ENCODE measurements at places on chromosomes 6 and 20.
A peak's percentile ranks its signal among the peaks of the same experiment; 100 is the strongest.

GRCh38 chr6:3965071-3965718, 113.7 kb downstream of the FAM217A start:
- DNase-seq, result no peak

DNA sequence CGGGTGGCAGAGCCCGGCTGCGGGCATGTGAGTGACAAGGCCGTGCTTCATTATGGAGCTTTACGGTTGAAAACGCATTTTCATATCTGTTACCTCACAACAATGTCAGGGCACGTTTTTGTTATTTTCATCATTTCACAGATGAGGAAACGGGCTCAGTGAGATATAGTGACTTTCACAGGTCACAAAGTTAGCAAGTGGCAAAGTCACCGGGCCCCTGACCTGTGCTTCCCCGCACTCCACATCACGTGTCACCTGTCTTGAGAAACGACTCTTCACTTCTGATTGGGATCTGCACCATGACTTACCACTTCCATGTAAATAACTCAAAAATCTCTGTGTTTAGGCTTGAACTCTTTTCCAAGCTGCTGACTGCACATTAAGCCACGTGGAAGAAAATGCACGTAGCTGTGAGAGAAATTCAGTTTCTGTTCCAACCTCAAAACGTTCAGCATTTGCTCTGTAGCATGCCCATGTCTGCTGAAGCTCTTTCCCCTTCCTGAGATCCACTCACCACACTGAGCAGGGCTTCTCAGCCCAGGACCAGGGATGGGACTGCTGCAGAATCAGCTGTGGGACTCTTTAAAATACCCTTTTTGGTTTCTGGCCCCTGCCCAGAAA, 107.2 kb downstream of the ARMC2 start:
- DNase-seq, result no peak

GRCh38 chr6:48894469-48894868, 568.6 kb downstream of the MMUT start:
- DNase-seq, result no peak

- no peak for DNase-seq
Measured at GRCh38 chr20:5172903-5173463, 46.2 kb downstream of the CDS2 start.

DNA sequence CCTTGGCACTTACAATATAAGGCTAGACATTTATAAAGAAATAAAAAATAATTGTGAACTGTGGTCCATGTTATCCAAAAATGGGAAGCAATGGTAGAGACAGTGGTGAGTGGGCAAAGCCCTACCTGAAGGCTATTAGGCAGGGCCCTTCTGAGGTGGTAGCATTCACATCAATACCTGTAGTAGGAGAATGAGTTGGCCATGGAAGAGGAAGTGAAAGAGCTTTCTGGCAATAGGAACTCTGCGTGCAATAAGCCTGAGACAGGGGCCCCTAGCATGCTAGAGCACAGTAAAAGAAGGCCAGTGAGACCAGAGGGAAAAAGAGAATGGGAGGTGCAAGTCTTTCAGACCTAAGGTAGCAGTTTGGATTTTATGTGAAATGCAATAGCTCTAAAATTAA, 754.5 kb downstream of the PTPRT start:
- DNase-seq, result no peak

DNA sequence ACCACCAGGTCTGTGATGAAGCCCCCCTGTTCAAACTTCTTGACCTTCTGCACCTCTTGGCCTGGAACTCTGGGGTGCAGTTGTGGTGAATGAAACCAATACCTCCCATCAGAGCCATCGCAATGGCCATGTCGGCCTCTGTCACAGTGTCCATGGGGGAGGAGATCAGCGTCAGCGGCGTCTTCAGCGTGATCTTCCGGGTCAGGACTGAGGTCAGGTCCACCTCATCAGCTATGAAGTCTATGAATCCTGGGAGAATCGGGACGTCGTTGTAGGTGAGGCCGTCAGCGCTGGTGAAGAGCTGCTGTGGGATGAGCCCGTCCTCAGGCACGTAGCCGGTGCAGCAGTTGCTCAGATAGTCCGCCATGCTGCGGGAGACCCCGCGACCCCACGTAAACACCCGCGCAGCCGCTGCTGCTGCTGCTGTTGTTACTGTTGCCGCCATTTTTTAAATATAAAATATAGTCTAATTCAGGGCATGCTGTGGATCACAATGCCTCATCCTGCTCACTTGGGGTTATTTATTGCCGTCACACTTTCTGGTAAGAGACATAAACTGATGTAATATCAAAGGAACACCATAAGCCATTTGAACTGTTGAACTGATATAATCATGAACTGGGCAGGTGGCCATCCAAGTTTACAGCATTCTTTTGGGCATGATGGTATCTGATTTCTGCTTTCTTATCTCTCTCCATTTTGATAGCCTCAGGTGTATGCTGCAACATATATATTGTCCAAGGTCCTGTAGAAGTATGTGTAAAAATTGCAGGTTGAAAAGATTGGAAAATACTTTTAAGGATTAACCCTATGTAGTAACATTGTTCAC, 18.7 kb upstream of the RNF144B start:
- no peak for DNase-seq

DNA sequence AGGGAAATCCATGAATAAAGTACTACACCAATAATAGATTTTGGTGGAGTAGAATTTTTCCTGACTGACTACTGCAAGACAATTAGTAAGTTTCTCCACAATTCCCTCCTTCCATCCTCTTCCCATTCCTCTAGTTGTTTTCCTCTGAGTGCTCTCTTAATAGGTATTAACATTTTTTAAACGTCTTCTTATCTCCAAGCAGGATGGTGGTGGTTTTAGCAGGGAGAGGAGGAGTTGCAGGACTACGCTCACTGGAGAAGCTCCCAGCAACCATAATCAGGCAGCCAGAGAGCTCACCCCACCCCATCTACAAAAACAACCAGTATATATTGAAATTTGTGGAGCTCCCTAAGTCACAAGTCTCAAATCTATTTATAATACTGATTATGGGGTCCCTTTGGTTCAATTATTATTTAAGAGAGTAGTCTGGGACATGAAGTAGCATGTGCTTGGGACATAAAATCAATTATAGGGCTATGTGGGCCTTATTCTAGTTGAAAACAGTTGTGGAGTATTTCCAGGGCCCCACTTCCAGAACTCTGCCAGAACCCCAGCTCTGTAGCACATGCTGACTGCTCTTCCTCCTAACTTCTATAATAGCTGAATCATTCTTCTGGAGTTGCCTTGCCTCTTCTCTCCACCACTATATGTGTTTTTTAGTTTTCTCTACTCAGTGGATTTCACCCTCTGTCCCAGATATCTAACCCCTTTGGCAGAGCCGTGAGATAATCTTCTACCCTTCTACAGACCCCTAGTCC, 49.8 kb downstream of the MYB start:
- no peak for DNase-seq

DNA sequence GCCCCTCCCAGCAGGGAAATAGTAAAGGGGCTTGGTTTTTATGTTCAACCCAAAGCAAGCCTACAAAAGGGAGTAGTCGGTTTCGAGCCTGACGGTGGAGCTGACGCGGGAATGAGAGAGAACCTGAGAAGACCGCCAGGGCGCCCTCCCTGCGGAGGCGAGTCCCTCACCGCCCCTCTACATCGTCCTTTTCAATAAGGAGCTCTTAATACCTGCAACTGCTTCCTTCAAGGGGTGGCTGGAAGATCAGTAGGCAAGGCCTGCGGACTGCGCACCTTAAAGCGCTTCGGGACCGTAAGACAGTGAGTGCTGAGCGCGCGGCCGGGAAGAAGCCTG, 709 bp upstream of the ZNF76 start:
- DNase-seq, result peak; percentile 51
